Activated T-helper 9 cell treated with anti-CD3 and anti-CD28 coated beads, Interleukin-2, amount 50 U/mL, for 16 hours (primary cell): ENCODE measurements at places on chromosomes 11 and 22.

- DNase-seq = no peak
Measured at GRCh38 chr11:115420505-115420904, 83.7 kb downstream of the CADM1 start.

DNA sequence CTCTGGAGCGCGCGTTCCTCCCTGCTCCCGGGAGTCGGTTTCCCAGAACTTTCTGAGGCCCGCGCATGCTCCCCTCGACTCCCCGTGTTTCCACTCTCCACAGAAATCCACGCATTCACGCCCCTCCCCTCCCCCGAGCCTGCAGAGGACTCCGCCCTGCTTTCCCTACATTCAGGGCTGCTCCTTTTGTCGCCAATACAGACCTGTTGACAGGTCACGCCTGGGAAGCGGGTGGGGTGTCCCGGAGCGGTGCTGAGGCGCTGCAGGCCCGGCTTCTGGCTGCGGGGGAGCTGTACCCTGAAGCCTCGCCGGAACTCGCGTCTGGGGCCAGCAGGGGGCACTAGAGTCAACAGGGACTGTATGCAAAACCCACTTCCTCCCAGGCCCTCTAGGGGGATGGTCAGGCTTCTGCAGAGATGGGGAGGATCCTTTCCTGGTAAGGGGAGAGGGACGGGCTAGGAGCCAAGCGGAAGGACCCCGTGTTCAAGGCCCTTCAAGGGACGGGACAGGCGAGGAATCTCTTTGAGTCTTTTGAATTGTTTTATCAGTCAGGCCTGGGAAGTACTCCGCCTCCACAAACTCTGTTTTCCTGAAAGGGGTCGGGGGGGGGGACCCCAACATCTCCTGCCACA lies at the start of gene PRAME:
TSS of gene PRAME (minus strand) at position 294 of the 632 bp plus-strand sequence. CDS start 2,433 bp downstream, outside the sequence.
- peak; percentile 45 for DNase-seq

DNA sequence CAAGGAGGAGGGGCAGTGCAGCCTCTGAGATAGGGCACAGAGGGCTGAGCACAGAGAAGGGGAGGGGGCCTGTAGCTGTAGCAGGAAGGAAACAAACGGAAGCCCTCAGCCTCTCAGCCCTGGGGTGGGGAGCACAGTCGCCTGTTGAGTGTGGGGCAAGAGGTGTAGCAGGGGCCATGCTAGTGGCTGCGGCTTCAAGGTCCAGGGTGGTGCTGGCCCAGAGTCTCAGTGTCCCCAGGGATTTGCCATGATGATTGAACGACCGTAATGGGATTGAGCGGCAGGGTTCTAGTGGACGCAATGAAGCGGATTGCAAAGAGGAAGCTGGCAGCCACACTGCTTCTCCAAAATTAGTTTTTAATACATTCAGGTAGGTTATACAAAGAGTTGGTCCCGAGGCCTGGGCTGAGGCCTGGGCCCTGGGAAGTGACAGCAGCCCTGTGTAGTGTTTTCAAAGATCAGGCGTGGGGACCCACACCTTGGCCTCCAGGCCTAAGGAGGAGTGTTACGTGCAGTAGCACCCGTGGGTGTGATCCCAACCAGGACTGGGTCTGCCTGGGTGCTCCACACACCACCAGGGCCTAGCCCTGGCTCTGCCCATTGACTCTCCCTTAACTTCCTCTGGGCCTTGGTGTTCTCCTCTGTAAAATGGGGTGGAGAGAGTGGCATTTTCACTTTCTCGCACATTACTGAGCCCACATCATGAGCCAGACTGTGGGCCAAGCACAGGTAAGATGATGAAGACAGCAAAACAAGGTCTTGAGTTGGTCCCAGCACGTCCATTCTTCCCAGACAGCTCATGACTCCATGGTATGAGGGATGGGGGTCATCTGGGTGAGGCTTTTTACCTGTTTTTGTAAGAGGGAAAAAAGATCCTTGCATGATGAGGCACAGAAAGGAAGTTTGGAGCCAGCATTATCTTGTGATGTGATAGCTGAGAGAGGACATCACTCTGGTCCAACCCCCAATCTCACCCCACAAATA lies 13.1 kb downstream of the LRRC32 start:
- no peak for DNase-seq

- DNase-seq = no peak
Measured at GRCh38 chr11:131109257-131109656, 193.0 kb upstream of the SNX19 start.

- no peak for DNase-seq
Measured at GRCh38 chr11:47329431-47329986, 23.0 kb downstream of the MYBPC3 start.

DNA sequence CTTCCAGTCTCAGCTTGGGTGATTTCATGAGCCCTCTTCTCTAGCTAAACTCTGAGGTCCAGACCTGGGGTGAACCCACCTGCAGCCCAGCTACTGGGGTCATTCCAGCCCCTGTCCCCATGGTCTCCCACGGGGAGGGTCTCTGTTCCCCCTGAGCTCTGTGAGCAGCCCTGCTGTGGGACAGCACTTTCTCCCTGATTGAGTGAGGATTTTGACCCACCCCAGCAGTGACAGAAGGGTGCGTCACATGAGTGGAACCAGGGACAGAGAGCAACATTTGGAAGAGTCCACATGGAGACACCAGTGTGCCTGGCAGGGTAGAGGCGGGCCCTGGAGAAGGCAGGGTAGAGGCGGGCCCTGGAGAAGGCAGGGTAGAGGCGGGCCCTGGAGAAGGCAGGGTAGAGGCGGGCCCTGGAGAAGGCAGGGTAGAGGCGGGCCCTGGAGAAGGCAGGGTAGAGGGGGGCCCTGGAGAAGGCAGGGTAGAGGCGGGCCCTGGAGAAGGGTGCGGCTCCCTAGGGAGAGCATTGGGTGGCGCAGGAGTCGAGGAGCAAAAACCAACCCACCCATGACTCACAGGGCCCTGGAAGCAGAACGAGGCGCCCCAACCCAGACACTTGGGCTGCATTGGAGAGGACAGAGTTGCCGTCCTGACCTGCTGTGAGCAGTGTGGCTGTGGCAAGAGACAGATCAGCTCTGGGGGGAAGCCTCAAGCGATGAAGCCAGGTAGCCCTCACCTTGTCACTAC lies 227.7 kb upstream of the B3GAT1 start:
- DNase-seq = no peak

DNA sequence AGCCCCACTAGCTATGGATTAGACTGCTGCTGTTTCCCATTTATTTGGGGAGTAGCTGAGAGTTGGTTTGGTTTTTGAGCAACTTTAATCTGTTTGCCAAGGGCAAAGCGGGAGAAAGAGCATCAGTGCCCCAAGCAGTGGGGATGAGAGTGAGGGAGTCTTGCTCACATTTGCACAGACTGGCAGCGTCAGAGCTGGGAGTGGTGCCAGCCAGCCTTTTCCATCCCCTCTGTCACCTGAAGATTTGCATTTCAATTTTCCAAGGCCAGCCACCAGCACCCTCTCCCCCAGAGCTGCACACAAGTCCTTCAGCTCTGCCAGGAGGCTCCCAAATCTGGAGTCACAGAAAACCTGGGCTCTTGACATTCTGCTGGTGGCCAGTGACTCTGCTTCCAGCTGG lies 21.0 kb upstream of the UVRAG start:
- no peak for DNase-seq

DNA sequence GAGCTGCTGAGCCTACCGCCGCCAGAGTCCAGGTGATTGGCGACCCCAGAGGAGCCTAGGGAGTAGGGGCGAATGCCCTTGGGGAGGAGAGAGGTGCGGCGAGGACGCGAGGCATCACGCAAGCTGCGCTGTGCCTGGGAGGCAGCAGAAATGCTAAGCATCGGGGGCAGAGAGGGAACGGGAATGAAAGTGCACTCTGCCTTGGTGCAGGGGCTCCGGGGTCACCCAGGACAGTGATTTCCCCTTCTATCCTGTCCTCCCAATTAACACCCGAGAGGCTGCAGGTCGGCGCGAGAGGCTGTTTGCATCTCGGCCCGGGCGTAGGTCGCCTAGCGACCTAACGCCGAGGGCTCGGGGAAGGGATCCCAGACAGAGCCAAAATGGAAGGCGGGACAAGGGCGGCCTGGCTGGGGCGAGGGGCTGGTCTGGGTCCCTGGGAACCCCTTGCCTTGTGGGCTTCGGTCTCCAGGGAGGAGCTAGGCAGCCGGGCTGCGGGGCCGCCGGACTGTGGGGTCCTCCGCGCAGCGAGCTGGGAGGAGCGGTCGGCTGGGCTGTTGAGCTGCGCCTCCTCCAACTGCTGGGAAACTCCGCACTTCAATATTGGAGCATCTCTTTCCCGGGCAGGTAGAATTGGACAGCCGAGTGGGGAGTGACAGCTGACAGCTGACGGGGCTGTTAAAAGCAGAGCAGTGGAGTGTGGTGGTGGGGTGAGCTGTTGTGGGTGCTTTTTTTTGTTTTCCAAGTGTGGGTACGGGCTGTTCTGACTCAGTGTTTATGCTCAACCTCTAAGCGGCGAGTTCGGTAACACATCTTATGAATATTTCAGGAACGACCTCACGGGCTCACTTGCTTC lies 657 bp downstream of the ELMOD1 start:
- DNase-seq = peak; percentile 21

DNA sequence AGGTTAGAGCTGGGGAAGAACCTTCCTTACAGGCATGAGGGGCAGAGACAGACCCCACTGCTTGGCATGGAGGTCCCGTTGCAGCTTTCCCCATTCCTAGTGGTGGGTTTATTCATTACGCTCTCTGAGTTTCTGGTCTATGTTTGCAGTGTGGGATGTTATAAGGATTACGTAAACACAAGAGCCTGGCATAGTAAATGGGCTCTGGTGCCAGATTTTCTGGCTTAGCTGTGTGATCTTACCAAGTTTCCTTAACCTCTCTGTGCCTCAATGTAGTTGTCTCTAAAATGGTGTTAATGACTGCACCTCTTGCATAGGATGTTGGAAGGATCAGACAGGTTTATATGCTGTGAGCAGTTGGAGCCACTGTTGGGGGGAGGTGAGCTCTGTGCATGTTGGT lies 15.1 kb downstream of the DTX4 start:
- DNase-seq = no peak

GRCh38 chr11:31802990-31803812 lies 7.9 kb downstream of the PAX6 start:
- DNase-seq = no peak

DNA sequence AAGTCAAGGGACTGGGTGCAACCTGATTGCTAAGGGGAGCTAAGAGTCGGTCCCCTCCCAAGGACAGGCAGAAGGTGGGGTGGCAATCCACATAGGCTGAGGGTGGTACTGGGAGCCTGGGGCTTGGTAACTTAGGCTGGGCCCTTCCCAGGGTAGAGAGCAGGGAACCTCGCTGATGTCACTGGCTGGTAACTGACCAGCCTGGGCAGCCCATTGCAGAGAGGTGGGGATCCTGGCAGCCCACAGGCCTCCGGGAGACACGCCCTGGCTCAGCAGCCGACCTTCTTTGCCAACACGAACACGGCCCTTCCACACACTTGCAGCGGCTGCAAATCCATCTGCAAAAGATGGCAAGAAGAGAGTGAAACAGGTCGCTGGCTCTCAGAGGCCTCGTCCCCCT lies 25.4 kb downstream of the A4GALT start:
- no peak for DNase-seq

GRCh38 chr11:19766810-19767209 lies 54.2 kb downstream of the NAV2 start:
- DNase-seq = no peak

- peak; percentile 54 for DNase-seq
Measured at GRCh38 chr11:47980088-47980906, at the start of gene PTPRJ. Gene PTPRJ, plus strand, starts transcription at chr11:47980559. Its CDS starts 354 bp downstream, at chr11:47980913.

DNA sequence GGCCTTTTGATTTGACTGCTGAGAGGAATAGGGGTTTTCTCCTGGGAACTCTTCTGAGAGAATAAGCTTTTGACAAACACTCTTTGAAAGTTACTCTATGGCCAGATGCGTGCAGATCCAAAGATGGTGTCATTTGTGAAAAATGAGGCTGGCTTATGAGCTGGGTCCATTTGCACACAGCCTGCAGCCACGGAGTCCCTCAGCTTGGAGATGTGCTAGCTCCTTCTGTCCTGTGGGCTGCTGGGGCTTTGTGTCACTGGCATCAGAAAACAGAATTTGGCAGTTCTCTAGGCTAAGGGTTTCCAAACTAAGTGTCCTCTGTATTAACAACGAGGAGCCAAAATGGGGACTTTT lies 702.4 kb downstream of the NTM start:
- DNase-seq = no peak

GRCh38 chr11:17743026-17743807 lies 8.6 kb downstream of the KCNC1 start:
- DNase-seq = no peak

DNA sequence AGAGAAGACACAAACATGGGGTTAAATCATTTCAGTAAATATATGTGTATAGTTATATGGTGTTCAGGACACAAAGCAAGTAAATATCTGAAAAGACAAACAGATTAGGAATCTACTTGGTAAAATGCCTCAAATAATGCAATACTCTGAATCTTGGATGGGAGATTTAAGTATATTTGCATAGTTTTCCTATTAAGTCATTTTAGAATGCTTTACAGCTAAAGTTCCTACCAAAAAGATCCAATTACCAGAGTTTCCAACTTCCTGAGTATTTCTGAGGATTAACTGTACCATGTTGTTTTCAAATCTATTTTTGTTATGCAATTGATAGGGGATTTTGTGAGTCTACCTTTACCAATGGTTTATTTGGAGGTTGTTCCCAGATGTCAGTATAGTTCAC lies 424.4 kb upstream of the CCDC179 start:
- DNase-seq = no peak

DNA sequence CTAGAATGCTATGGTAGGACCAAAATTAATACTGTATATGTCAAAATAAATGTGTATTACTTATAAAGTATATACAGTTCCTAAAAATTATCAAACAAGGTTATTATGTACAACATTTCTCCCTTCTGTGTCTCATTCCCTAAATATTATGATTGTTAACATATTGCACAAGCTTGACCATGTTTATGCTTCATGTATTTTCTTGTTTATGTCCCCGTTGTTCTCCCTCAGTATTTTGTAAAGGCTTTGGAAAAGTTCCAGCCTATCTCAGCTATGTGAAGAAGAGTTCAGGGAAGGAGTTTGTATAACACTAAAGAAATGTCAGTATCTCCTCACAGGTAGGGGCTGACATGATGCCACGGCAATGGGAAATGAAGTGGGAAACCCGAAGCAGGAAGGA lies 19.6 kb downstream of the ADM start:
- no peak for DNase-seq

GRCh38 chr22:46673205-46673604 lies 53.0 kb downstream of the GRAMD4 start:
- no peak for DNase-seq

GRCh38 chr11:32068134-32068870 lies 22.6 kb upstream of the RCN1 start:
- DNase-seq = no peak

DNA sequence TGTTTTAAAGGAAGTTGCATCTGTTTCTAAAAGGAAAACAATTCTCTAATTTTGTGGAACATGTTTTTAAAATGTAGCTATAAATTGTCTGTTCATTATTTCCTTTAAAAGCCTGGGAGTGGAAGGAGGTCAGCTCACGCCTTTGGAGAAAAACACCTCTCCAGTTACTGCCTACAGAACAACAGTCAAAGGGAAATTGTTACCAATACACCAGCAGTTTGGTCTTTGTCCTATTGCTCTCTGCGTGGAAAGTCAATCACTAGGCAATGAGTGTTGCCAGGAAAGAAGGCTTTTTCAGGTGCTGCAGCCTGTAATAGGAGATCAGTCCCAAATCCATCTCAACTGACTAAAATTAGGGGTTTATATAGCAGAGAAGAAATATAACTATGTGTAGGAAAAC lies 22.2 kb downstream of the SVIP start:
- no peak for DNase-seq

GRCh38 chr11:27095059-27095458 lies 54.4 kb downstream of the BBOX1 start:
- no peak for DNase-seq

GRCh38 chr11:90629229-90629806 lies 406.5 kb upstream of the CHORDC1 start:
- no peak for DNase-seq
